Fibroblast of skin of scalp (primary cell): ENCODE measurements at places on chromosomes 11 and 22.
A peak's percentile ranks its signal among the peaks of the same experiment; 100 is the strongest.

GRCh38 chr11:126198648-126199047, 12.8 kb downstream of the RPUSD4 start:
- no peak for DNase-seq

DNA sequence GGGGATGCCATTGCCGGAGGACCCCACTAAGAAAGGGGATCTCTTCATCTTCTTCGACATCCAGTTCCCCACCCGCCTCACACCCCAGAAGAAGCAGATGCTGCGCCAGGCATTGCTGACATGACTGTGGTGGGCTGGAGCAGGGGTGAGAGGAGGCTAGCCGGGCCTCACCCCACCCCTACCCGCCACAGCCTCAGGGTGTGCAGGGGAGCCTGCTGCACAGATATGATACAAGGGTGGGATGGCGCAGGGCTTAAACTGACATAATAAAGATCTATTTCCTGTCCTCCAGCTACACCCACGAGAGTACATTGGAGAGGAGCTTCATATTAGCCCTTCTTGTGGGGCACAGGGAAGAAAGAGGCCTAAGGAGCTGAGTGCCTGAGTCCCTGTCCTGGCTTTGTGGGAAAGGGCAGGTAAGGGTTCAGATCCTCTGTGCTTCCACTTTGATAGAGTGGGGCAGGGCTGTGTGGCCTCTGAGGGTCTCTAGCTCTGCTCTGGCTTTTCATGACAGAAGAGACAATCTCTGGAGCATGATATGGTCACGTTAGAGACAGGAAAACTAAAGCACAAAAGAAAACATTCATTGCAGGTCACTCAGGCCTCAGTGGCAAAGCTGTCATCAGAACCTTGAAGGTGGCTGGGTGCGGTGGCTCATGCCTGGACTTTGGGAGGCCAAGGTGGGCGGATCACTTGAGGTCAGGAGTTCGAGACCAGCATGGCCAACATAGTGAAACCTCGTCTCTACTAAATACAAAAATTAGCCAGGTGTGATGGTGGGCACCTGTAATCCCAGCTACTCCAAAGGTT, 12.4 kb downstream of the UCP2 start:
- DNase-seq: no peak

DNA sequence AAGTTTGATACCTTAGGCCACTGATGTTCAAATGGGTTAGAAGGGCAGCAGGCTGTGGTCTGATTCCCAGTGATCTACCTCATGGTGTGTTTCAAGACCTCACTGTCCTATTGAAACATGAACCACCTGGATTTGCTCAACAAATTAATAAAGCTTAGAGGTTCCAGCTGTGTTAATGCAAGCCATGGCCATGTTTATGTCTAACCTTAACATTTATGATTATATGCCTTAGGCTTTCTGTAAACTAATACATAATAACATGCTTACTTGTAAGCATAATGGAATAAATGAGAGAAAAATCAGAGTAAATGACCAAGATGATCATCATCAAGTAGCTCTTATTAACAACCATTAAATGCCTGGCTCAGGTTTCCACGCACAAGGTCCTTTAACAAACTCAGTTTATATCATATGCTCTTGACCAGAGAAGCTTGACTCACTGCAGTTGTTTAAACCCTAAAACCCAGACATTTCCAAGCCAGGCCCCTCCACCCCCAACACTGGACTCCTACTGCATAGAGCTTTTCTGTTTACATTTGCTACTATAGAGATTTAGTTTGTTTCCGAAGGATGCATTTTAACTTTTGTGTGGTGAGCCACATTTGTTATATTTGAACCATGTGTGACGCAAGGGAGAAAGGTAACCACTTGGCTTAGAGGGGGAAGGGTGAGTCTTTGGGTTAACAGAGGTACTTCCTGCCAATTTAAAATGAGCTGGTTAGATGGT, 43.7 kb downstream of the KREMEN1 start:
- DNase-seq: no peak

GRCh38 chr11:9041747-9042146, 37.9 kb upstream of the NRIP3 start:
- DNase-seq: no peak

- DNase-seq: no peak
Observed at GRCh38 chr11:9092853-9093778, 1.7 kb upstream of the SCUBE2 start.

GRCh38 chr11:44125598-44125997, 30.1 kb downstream of the EXT2 start:
- no peak for DNase-seq

DNA sequence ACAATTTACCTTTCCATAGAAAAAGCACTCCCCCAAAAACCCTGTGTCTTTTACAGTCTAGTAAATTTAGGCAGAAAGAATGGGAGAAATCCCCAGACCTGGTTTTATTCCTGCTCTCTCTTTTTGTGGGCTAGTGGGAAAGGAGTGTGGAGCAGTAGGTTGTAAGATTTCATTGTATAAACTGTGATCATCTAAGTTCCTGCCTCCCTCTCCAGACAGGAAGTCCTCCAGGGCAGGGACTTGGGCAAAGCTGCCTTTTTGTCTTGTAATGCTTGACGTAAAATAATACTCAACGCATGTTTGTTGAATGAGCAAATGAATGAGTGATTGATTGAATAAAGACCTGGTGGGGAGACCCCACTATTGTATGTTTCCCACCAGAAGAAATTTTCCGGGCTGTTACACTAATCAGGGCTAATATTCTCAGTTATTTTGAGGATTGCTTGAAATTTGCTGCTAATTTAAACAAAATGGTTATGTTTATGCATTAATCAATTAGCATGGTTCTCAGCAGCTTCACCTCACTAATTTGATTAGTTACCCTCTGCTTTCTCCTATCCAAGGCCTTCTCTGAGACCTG, 36.3 kb downstream of the CSNK2A3 start:
- DNase-seq: no peak

DNA sequence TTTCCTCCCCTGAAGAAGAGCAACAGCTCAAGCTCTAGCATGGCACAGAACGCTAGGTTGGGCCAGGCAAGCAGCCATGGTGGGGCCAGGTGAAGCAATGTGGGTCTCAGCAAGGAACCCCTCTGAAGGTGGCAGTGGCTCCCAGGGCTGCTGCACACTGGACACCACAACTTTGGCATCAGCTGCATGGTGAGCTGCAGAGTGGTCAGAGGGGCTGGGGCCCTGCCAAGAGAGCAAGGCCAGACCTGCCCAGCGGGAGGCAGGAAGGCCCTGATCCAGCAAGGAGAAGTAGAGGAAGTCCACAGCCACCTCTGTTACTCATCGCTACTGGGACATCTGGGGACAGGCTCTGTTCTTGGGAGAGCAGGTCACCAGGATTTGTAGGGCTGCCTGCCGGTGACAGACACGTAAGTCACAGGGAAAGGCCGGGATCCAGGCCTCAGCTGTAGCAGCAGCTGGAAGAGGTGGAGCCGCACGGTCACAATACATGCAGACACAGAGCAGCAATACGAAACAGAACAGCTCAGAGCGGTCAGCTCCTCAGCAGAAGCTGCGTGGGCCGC, 12.4 kb downstream of the CYB561A3 start:
- no peak for DNase-seq

- peak; percentile 78 for DNase-seq
Observed at GRCh38 chr11:64000026-64000739, 13.9 kb downstream of the OTUB1 start.

GRCh38 chr22:39144101-39144767, 8.2 kb downstream of the CBX7 start:
- peak; percentile 48 for DNase-seq

- DNase-seq: no peak
Observed at GRCh38 chr11:8026982-8027381, 39.8 kb downstream of the EIF3F start.

GRCh38 chr11:14764579-14765527, 121.2 kb downstream of the PDE3B start:
- DNase-seq: no peak
